Activated CD4-positive, alpha-beta T cell treated with anti-CD3 and anti-CD28 coated beads for 36 hours (primary cell): ENCODE measurements at places on chromosomes 16 and 17. TPM values are rescaled to one million over a fixed set of nuclear protein-coding genes. Genes with fewer than 3 reads are reported as not detected.

GRCh38 chr16:9225527-9226316, 134.3 kb downstream of the HAPSTR1 start:
- DNase-seq, result peak; percentile 13
- H3K4me1 ChIP-seq, result no peaks in the 10 kb centered on the region
- H3K36me3 ChIP-seq, result no peaks in the 10 kb centered on the region
- no peak overlapping the region for H3K4me3 ChIP-seq

DNA sequence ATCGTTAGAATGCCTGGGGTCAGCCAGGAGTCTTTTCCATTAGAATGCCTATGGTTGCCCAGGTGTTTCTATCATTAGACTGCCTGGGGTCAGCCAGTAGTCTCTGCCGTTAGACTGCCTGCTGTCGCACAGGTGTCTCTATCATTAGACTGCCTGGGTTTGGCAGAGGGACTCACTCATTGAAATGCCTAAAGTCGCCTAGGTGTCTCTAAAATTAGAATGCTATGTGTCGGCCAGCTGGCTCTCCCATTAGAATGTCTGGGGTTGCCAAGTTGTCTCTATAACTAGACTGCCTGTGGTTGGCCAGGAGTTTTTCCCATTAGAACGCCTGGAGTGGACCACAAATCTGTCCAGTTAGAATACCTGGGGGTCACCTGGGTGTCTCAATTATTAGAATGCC, 2266.5 kb downstream of the TP53TG3F start:
- H3K27me3 ChIP-seq, result no peaks in the 10 kb centered on the region
- no peak overlapping the region for H3K27ac ChIP-seq
- H3K4me3 ChIP-seq, result no peak overlapping the region
- no peak for DNase-seq
- no peaks in the 10 kb centered on the region for H3K4me1 ChIP-seq

DNA sequence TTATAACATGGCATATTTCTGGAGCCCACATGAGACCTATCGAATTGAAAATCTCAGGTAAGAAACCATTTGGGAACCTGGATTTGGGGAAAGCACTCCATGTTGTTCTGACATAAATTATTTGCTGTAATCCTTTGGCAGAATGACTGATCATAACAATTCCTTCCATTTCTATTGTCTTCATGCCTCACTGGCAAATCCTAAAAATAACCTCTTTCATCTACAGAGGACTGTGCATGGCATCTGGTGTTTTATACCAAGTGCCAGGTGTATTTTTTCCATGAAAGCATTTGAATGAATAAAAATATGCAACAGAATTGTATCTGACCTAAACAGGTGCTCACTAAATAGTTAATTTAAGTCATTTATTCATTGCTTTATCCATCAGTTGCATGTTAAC, 33.7 kb upstream of the COQ7 start:
- peaks cover 2% of the 10 kb centered on the region for H3K27me3 ChIP-seq
- no peak overlapping the region for H3K4me3 ChIP-seq
- DNase-seq, result no peak
- no peaks in the 10 kb centered on the region for H3K4me1 ChIP-seq

The CD300A gene
- 4.9 TPM for total RNA-seq

GRCh38 chr17:41737680-41738023, 3.2 kb upstream of the HAP1 start:
- peak overlapping the region; percentile 6 for H3K4me3 ChIP-seq
- H3K4me1 ChIP-seq, result peaks cover 5% of the 10 kb centered on the region
- no peak for DNase-seq
- H3K27me3 ChIP-seq, result peaks cover 28% of the 10 kb centered on the region

DNA sequence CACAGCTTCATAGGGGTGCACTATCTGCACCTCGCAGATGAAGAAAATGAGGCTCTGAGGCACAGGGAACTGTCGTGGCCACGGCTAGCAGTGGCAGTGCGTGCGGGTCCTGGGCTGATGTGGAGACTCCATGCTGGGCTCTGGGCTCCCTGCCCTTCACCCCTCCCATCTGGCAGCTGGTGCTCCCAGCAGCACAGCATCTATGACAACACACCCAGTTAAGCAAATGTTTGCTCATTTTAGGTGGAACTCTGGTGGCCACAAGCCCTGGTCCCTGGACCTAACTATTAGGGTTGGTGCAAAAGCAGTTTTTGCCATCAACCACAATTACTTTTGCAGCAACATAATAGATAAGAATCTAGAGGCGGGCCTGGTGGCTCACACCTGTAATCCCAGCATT, 30.9 kb downstream of the IFT140 start:
- H3K36me3 ChIP-seq, result no peaks in the 10 kb centered on the region
- no peak overlapping the region for H3K27ac ChIP-seq
- H3K4me1 ChIP-seq, result no peaks in the 10 kb centered on the region
- no peak overlapping the region for H3K4me3 ChIP-seq
- no peak for DNase-seq
